Spleen (tissue), 13 donors: ENCODE measurements at places on chromosomes 4 and X. TPM values are rescaled to one million over a fixed set of nuclear protein-coding genes. Genes with fewer than 3 reads are reported as not detected.

- no peak for DNase-seq
Observed at GRCh38 chrX:1536712-1537030, 314 bp downstream of the P2RY8 start.

GRCh38 chrX:69158166-69158980, 6.9 kb downstream of the PJA1 start:
- no peak for DNase-seq

- DNase-seq: no peak
Observed at GRCh38 chrX:120559804-120560203, 958 bp downstream of the CUL4B start.

SLITRK4 gene
- polyA plus RNA-seq: 0.07 TPM

GRCh38 chrX:12366440-12366839, 228.2 kb downstream of the FRMPD4 start:
- no peak for DNase-seq

DNA sequence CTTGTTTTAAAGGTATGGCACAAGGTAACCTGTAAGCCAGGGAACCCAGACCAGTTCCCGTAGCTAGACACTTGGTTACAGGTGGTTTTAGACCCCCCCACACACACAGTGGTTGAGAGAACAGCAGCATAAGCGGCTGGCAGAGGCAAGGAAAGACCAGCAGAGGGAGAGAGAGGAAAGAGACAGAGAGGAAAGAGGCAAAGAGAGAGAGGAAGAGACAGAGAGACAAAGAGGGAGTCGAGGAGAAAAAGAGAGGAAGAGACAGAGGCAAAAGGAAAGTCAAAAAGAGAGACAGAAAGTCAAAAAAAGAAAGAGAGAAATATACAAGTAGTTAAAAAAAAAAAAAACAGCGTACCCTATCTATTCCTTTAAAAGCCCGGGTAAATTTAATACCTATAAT, 19.5 kb upstream of the PCSK1N start:
- DNase-seq: no peak
